ENCODE measurements at places on chromosomes 1 and 21. TPM values are rescaled to one million over a fixed set of nuclear protein-coding genes. Genes with fewer than 3 reads are reported as not detected.
A peak's percentile ranks its signal among the peaks of the same experiment; 100 is the strongest.

DNA sequence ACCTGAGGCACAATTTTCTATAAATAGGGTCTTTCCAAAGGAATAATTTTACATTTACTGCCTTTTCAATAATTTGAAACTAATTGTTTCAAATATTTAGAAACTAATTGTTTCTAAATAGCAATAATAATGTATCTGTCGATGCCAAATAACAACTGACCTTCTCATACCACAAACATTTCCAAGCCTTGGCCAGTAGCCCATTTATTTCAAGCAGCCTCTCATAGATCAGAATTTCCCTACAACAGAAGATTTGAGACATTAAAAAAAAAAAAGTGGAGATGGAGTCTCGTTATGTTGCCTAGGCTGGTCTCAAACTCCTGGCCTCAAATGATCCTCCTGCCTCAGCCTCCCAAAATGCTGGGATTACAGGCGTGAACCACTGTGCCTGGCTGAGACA, 2.1 kb upstream of the GFI1 start:
- H3K4me1 ChIP-seq = peaks cover 17% of the 10 kb centered on the region
- peaks cover 21% of the 10 kb centered on the region for H3K27me3 ChIP-seq
- no peak overlapping the region for H3K27ac ChIP-seq
- DNase-seq = no peak

DNA sequence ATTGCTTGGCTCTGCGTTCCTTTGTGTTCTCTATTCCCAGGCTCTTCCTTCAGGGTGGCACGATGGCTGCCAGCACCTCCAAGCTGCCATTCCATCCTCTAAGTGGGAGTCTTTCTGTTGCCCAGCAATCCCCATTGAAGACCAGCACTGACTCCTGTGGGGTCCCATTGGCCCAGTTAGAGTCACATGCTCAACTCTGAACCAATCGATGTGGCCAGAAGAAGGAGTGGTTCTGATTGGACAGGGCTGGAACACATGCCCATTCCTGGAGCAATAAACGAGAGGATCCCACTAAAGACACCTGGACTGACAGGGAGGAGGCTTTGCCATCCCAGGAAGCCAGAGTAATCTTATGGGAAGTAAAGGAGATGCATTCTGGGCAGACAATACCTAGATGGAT, 97.2 kb upstream of the IGSF21 start:
- no peaks in the 10 kb centered on the region for H3K36me3 ChIP-seq
- peaks cover 6% of the 10 kb centered on the region for H3K27me3 ChIP-seq
- H3K4me1 ChIP-seq = no peaks in the 10 kb centered on the region
- H3K27ac ChIP-seq = no peak overlapping the region
- no peak overlapping the region for H3K4me3 ChIP-seq

DNA sequence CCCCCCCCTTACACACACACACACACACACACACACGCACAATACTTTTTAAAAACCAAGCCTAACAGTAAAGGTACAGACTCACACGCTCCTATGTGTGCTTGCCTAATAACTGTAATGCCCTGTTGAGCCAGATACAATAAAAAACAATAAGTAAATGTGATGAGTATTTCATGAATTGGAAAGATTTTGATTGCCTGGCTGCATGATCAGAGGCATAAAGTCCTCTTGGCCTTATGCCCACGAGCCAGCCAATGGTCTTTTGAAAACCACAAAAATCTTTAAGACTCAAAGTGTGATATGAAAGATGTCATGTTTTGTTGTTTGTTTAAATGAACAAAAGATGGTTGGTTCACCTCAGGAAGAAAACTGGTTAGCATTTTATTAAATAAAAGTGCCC, 441.9 kb upstream of the ZRANB2 start:
- DNase-seq = no peak
- no peak overlapping the region for H3K4me3 ChIP-seq
- H3K27ac ChIP-seq = no peak overlapping the region
- no peaks in the 10 kb centered on the region for H3K4me1 ChIP-seq
- no peaks in the 10 kb centered on the region for H3K27me3 ChIP-seq

- H3K27me3 ChIP-seq = no peaks in the 10 kb centered on the region
- no peaks in the 10 kb centered on the region for H3K36me3 ChIP-seq
- no peak overlapping the region for H3K4me3 ChIP-seq
- DNase-seq = no peak
- no peaks in the 10 kb centered on the region for H3K4me1 ChIP-seq
- H3K27ac ChIP-seq = peak overlapping the region; percentile 61
Measured at GRCh38 chr21:34202553-34203372, 129.4 kb downstream of the MRPS6 start.

GRCh38 chr1:201436393-201436792, 14.9 kb upstream of the TNNI1 start:
- H3K27ac ChIP-seq = no peak overlapping the region
- no peaks in the 10 kb centered on the region for H3K4me1 ChIP-seq
- H3K36me3 ChIP-seq = no peaks in the 10 kb centered on the region
- no peak for DNase-seq
- no peak overlapping the region for H3K4me3 ChIP-seq

DNA sequence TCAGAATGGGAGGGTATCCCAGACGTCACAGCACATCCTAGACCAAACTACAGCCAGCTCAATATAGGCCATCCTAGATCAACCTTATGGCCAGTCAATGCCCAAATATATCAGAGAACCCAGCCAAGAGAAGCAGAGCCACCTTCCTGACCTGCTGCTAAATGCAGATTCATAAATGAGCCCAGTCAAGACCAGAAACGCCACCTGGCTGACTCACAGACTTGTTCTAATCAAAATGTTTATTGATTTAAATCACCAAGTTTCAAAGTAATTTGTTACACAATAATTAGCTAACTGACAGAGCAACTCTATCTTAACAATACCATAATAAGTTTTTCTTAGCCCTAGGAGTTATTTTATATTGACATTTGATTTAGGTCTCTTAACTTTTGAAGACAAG, 28.6 kb downstream of the ZNF644 start:
- no peaks in the 10 kb centered on the region for H3K4me1 ChIP-seq
- H3K27me3 ChIP-seq = no peaks in the 10 kb centered on the region
- H3K36me3 ChIP-seq = no peaks in the 10 kb centered on the region
- H3K27ac ChIP-seq = no peak overlapping the region
- no peak overlapping the region for H3K4me3 ChIP-seq

- no peak overlapping the region for H3K27ac ChIP-seq
- no peaks in the 10 kb centered on the region for H3K4me1 ChIP-seq
- no peaks in the 10 kb centered on the region for H3K27me3 ChIP-seq
- no peak overlapping the region for H3K4me3 ChIP-seq
- no peaks in the 10 kb centered on the region for H3K36me3 ChIP-seq
Measured at GRCh38 chr1:10338611-10339010, 60.3 kb upstream of the PGD start.

- no peak overlapping the region for H3K27ac ChIP-seq
- no peaks in the 10 kb centered on the region for H3K4me1 ChIP-seq
- H3K4me3 ChIP-seq = no peak overlapping the region
- DNase-seq = no peak
Measured at GRCh38 chr1:47659146-47659545, 221.3 kb downstream of the FOXD2 start.

- no peak overlapping the region for H3K27ac ChIP-seq
- H3K36me3 ChIP-seq = no peaks in the 10 kb centered on the region
- DNase-seq = no peak
- no peaks in the 10 kb centered on the region for H3K4me1 ChIP-seq
- H3K27me3 ChIP-seq = no peaks in the 10 kb centered on the region
Measured at GRCh38 chr21:39575775-39576174, 37.0 kb upstream of the B3GALT5 start.

GRCh38 chr1:202349206-202349928, 868 bp downstream of the PPP1R12B start:
- no peaks in the 10 kb centered on the region for H3K4me1 ChIP-seq
- H3K4me3 ChIP-seq = peak overlapping the region; percentile 73
- peak; percentile 26 for DNase-seq
- H3K36me3 ChIP-seq = no peaks in the 10 kb centered on the region
- H3K27ac ChIP-seq = peak overlapping the region; percentile 82

DNA sequence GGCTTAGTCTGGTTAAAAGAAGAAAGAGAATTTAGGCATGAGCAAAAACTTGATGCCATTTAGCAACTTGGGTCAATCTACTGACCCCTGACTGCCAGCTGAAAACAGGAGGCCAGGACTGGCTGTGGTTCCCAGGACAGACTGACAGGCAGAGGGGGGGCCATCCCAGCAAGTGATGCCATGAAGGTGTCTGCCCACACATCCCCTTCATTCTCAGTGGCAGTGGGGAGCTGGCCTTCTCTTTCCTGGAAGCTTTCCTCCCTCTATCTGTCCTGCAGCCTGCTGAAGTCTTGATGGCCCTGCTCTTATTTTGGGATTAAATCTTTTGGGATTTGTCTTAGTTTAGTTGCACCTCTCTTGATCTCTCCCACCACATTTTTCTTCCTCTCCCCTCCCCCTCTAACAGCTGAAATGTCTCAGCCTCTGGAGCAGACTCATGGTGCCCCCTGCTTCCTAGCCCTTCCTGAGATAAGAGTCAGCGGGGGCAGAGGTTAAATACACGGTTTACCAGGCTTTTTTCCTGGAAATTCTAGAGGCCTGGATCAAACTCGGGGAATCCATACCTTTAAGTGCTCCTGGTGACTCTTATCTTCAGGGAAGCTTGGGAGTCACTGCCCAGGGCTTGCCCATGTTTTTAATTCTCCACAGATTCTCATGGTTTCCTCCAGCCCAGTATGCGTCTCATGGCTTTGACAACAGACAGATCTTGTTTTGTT, 99.5 kb upstream of the TSPAN2 start:
- H3K27me3 ChIP-seq = no peaks in the 10 kb centered on the region
- no peak overlapping the region for H3K4me3 ChIP-seq
- no peak for DNase-seq

DNA sequence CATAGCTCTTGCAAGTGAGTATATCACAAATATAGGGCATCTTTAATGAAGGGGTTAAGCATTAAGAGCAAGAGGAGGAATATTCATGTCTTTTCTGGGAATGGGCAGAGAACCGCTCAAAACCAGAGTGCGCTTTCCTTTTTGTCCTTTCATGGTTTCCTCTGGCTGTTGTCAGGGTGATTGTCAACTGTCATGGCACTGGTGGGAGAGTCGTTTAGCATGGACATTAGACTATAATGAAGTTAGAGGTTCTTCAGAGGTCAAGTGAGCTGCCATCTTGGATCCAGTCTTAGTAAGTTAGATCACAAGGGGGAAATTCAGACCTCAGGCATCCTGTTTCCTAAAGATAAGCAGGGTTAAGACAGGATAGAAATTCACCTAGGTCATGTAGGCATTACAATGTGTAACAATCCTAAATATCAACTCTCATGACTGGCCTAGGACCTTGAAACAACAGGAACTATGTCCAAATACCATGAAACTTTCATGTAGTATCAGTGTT, 12.1 kb upstream of the COA6 start:
- no peak for DNase-seq
- no peaks in the 10 kb centered on the region for H3K36me3 ChIP-seq
- no peaks in the 10 kb centered on the region for H3K4me1 ChIP-seq
- no peak overlapping the region for H3K4me3 ChIP-seq
- no peak overlapping the region for H3K27ac ChIP-seq

DNA sequence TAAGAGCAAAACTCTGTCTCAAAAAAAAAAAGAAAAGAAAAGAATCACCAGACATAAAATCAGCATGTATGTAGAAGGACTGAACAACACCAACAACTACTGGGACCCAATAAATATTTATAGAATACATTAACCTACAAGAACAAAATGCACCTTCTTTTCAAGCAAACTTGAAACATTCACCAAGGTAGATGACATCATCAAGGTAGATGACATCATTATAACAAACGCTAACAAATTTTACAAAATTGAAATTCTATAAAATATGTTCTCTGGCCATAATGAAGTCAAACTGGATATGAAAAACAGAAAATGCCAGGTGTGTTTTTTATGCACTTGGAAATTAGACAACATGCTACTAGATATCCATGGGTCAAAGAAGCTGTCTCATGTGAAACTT, 220.2 kb upstream of the SNX7 start:
- H3K27me3 ChIP-seq = no peaks in the 10 kb centered on the region
- H3K4me3 ChIP-seq = no peak overlapping the region
- no peak overlapping the region for H3K27ac ChIP-seq
- no peaks in the 10 kb centered on the region for H3K36me3 ChIP-seq

DNA sequence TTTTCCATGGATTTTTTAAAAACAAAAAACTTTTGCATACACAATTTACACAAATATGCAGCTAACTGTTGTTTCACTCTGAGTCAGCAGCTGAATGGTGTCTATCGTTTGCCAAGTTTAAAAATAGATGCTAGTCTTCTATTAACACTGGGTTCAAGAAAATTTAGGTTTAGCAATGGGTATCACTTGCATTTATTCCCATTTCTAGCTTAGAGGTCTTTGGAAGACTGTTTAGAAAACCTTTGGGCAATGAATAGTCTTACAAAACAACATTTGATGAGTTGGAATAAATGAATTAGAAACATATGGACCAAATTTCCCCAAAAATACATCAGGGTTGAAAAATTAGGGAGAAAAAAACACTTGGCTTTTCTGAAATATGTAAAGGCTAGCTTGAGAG, 165.8 kb downstream of the LYPLAL1 start:
- H3K4me3 ChIP-seq = no peak overlapping the region
- no peaks in the 10 kb centered on the region for H3K27me3 ChIP-seq
- no peak for DNase-seq

DNA sequence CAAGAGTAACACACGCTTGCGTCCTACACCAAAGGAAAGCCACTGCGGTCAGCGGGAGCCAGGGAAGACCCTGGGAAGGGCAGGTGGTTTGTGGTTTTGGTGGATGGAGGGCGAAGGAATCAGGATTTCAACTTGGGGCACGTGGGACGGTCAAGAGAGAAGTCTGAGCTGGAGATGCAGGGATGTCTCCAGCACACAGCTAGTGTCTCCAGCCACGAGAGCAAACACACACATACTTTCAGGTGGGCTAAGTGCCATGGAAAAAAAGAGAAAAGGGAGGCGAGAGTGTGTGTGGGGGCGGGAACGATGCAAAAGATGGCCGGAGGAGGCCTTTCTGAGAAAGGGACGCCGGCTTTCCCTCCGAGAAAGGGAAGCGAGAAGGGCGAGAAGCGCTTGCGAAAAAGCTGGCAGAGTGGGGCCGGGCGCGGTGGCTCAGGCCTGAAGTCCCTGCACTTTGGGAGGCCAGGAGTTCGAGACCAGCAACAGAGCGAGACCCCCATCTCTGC, 1.4 kb upstream of the SRRM1 start:
- H3K4me1 ChIP-seq = no peaks in the 10 kb centered on the region
- no peaks in the 10 kb centered on the region for H3K27me3 ChIP-seq
- H3K36me3 ChIP-seq = peaks cover 9% of the 10 kb centered on the region

DNA sequence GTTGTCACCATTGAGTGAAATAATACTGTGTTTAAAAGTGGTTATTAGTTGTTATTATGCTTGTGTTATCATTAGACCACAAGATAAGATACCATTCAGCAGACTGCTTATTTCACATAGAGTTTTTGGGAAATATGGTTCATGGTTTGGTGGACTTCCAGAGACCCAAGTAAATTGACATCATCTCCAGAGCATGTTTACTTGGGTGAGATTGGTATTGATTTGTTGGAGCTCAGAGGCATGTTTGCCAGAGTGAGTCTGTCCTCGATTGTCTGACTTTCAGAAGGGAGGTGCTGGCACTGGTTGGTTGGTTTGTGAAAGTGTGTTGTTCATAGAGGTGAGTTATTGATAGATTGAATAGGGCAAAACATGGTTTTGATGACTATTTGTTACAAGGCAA, 291.4 kb downstream of the TGFB2 start:
- no peaks in the 10 kb centered on the region for H3K4me1 ChIP-seq
- no peak overlapping the region for H3K4me3 ChIP-seq
- no peaks in the 10 kb centered on the region for H3K36me3 ChIP-seq
- no peak for DNase-seq

- no peaks in the 10 kb centered on the region for H3K27me3 ChIP-seq
- no peaks in the 10 kb centered on the region for H3K4me1 ChIP-seq
- H3K27ac ChIP-seq = no peak overlapping the region
Measured at GRCh38 chr1:16116002-16116401, 39.9 kb downstream of the EPHA2 start.

Gene IFNLR1
- total RNA-seq = 6.6 TPM

Gene CYP4B1
- 41.4 TPM for total RNA-seq

Gene KCNC4
- total RNA-seq = 23.9 TPM

Gene ALX3
- not detected for total RNA-seq

Gene RXFP4
- total RNA-seq = not detected

Gene TMED5
- total RNA-seq = 59.0 TPM

Gene MNDA
- 11.4 TPM for total RNA-seq

Gene NUDT4B
- 88.4 TPM for total RNA-seq
